ENCODE measurements at places on chromosomes 2 and 18.
A peak's percentile ranks its signal among the peaks of the same experiment; 100 is the strongest.

- no peak for DNase-seq
Observed at GRCh38 chr18:72180689-72181088, 363.5 kb downstream of the CBLN2 start.

DNA sequence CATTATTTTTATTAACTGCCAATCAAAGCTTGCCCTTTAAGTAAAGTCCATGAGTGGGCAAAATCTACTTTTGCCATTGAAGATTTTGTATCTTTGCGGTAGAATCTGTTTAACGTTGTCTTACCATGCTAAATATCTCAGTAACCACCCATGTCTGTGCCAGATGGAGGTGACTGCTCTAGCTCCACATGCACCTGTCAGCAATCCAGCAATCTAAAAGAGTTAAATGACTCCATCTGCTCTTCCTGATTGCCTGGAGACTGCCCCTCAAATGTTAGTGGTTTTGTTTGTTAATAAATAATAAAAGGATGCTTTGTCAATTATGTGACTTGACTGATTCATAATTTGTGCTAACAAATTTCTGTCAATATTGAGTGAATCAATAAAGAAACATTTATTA lies 141.7 kb downstream of the RBM43 start:
- no peak for DNase-seq

GRCh38 chr2:197181491-197181890 lies 129.1 kb downstream of the ANKRD44 start:
- no peak for DNase-seq

- DNase-seq = no peak
Observed at GRCh38 chr2:163471947-163472346, 263.9 kb downstream of the FIGN start.

DNA sequence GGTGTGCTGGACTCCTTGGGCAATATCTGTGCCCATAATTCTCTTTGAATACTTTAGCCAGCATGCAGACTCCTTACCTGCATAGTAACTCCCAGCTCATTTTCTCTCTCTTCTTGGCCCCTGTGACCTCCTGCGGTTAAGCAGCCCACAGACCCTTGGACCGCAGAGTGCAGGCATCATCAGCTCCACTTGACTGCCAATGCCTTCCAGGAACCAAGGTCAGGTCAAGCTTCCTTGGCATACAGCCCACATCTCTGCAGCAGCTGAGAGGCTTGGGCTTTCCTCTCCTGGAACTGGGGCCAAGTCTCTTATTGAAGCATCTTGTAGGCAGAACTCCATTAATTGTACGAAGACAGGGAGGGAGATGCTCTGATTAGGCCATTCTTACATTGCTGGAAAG lies 130.1 kb upstream of the PIEZO2 start:
- no peak for DNase-seq

- no peak for DNase-seq
Observed at GRCh38 chr2:85221067-85221691, 88.0 kb downstream of the TCF7L1 start.

DNA sequence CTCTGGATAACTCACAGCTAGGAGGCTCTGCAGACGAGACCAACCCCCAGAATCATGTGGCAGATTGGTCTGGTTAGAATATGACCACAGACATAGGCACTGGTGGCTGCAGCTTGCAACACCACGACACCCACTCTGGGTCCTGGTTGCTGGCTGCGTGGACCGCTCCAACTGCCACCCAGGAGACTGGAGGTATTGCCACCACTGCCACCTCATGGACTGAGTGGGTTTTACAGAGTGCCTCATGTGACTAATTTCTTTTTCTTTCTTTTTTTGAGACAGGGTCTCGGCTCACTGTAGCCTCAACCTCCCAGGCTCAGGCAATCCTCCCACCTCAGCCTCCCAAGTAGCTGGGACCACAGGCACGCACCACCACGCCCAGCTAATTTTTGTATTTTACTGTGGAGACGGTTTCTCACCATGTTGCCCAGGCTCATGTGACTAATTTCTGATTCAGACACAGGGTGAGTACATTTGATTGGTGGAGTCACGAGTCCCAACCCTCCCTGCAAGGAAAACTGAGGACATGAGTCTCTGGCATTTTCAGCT lies 29.9 kb upstream of the NT5DC4 start:
- DNase-seq = no peak

DNA sequence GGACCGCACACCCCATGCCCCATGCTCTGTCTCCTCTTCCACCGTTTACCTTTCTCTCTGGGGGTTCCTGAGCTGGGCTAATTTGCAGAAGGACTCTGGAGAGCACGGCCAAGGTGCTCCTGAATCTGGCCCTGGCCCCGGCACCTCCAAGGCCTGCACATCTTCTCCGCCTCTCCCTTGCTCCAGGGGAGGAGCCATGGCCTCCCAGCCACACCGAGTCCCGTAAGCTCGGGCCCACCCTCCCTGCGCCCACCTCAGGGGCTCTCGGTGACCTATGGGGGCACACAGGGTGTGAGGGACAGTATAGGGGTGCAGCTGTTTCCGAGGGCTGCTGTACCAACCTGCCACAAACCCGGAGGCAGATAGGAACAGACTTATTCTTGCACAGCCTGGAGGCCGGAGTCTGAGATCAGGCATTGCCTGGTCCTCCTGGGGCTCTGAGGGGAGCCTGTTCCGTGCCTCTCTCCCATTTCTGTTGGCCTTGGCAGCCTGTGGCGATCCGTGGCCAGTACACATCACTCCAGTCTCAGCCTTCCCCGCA lies 127.3 kb upstream of the GPC1 start:
- DNase-seq = no peak

DNA sequence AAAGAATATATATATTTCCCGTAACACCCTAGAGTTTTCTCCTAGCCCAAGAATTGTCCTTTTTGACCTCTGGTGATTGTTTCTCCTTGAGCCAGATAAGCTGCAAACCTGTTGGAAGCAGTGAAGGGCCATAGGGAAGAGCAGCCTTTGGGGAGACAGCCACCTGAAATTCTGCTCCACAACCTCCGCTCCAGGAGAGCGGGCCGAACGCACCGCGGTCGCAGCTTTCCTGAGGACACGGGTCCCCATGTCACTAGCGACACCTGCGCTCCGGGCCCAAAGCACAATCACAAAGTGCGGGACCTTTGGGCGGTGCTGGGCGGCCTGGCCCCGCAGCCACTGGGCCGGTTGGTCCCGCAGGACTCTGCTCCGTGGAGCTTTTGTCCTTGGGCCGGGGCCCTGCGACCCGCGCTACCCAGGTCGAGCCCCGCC lies 557 bp upstream of the DSG2 start:
- DNase-seq = no peak

DNA sequence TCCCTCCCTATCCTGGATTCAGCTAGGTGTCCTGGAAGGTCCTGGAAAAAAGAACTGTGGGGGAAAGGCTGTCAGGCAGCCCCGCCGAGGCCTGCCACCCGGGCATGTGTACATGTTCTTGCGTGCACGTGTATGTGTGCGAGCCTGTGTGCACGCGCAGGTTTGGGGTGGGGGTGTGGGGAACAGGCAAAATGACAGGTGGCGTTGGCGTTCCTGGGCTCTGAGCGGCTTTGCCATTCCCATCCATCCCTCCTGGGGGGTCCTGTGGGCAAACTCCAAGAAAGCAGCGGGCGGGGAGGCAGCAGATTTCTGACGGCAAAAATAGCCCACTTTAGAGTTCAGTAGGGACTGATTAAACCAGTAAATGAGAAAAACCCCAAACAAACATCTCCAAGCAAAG lies 35.6 kb downstream of the EMX1 start:
- DNase-seq = no peak

DNA sequence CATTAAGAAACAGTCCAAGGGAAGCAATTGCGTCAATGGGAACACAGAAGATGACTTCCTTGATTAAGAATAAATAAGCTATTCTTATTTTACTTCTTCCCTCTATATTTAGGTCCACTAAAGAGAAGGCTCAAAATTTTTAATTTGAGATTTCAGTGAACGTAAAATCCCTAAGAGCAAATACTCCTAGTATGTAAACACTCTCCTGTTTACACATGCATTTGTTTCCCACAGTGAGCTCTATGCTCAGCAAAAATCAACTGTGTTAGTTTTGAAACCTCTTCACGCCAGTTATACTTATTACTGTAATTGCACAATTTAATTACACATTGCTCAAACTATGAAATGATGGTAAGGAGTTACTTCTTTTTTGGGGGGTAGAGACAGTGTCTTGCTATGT lies 8.8 kb downstream of the SLC39A6 start:
- DNase-seq = no peak

GRCh38 chr2:109123586-109124201 lies 5.3 kb upstream of the SH3RF3 start:
- no peak for DNase-seq

DNA sequence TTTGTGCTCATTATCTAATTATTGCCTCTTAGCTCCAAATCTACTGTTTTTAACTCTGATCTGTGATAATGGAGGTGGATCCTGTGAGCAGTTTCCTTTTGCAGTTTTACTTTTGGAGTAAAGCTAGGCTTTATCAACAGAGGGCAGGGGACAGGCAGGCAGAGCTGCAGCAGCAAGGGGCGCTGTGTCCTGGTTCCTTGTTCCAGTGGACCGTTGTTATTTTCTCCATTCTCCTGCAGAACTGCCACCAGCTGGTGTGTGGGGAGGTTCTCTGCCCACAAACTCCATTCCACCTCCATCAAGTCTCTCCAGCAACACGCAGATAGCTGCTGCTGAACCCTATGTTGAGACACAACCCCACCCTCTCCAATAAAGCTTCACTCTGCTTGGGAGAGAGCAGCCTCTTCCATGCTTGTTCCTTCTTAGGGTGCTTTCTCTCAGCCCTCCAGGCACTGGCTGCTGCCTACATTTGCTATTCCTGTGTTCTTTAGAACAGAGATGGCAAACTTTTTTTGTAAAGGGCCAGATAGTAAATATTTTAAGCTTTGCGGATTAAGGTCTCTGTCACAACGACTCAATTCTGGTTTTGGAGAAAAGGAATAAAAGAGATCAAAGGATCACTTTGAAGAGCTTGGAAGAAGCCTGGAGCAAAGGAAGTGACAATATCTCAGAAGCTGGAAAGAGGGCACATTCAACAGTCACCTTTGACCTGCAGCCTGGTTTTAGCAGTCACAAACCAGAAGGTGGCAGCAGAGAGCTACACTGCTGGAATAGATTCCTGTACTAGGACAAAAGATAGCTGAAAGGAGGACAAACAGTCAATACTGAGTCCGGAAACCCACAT lies 208.8 kb downstream of the CCDC178 start:
- DNase-seq = peak; percentile 67

DNA sequence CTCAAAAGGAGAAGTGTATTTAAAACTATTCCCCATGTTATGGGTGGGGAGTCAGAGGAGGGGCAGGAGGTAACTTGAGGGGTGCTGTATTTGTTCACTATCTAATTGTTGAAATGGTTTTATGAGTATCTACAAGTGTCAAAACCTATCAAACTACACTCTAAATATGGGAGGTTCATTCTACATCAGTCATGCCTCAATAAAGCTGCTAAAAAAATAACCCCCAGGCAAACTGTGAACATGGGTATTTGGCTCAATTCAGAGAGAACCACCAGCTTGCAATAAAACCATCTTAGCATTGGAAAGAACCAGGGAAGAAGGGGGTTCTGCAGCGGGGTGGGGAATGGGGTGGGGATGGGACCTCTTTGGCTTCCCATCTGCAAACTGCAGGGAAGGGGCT lies 176.0 kb upstream of the SMAD2 start:
- DNase-seq = no peak

GRCh38 chr2:177403838-177404237 lies 11.3 kb downstream of the AGPS start:
- no peak for DNase-seq

GRCh38 chr18:77822632-77823031 lies 573.0 kb downstream of the GALR1 start:
- DNase-seq = no peak

DNA sequence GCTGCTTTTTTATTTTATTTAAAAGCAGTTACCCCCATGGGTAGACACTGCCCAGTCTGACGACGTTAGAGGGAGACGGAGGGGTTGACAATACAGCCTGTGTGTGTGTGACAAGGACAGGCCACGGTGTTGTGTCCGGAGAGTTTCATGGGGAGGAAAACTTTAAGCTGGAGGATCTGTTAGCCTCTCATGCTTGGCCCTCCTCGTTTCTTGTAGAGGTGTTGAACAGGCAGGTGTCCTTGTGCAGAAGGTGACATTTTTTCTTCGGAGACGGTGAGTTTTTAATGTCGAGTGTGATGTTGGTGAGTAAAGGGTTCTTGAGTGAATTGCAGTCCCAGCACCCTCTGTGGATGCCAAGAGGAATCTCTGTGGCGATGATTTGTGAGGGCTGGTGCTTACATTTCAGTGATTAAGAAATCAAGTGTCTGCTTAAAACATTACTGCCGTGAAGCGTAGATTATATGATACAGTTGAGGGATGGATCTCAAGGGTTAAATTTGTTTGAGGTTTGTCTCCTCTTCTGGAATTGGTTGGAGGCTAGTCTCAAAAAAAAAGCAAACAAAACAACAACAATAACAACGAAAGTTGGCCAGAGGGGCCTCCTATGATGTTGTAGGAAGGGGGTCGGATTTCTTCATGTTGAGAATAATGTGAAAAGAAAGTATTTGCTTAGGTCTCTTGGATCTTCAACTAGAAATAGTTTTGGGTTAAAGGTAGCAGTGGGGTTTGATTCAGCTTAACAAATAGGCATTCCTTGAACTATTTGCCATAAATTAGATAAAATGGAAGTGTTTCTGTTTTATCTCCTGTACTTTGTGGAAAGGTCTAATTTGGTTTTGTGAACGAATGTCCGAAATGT lies 1.6 kb downstream of the NCOA1 start:
- no peak for DNase-seq

DNA sequence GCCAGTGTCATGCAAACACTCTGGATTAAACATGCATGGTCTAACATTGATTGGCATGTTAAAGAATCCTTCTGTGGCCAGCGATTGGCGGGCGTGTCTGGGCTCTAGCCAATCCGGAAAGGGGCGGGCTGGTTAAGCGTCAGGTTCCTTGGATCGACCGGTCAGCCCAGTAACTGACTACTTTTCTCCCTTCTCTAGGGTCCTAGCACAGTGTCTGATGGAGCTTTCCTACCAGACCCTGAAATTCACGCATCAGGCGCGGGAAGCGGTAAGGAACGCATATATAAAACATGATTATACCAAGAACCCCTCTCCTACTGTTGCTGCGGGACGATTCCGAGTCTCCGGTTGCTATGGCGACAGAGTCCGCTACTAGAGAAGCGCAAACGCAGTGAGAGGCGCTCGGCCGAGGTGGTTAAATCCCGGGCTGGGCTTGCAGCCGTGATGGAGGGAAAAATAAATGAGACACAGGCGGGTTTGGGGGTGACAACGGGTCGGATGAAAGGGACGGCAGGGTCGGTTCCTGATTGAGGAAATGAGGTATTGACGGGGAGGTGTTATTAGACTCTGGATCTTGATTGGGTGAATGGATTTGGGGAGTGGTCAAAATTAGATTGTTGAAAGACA lies 29.4 kb downstream of the KATNAL2 start:
- no peak for DNase-seq

DNA sequence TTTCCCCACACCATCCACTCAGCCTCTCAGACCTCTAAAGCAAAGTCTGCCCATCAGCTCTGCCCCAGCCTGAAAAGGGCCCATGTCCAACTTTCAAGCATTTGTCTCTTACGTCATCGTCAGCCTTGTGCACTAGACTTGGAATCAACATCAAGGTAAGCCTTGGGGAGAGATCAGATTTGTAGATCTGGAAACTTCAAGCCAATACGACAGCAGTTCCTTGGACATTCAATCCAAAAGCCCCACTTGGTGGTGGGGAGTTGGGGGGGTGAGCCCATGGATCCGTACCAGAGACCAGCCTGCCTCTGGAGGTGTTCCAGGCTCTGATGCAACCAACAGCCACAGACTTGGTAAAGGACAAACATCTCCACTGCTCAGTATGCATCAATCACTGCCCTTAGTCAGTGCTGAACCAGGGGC lies 206.8 kb upstream of the MEIS1 start:
- no peak for DNase-seq

All from LoVo (cell line).